ENCODE measurements at places on chromosomes 5 and 9. TPM values are rescaled to one million over a fixed set of nuclear protein-coding genes. Genes with fewer than 3 reads are reported as not detected.
A peak's percentile ranks its signal among the peaks of the same experiment; 100 is the strongest.

Gene AQP7
- total RNA-seq = not detected

Gene APBA1
- 29.0 TPM for total RNA-seq

Gene PTAR1
- total RNA-seq = 94.5 TPM

Gene IRGM
- total RNA-seq = not detected

Gene TAF11L8
- not detected for total RNA-seq

Gene UBAP1
- total RNA-seq = 21.1 TPM

Gene CEL
- not detected for total RNA-seq

Gene SLIT3
- 0.78 TPM for total RNA-seq

Gene PRDM9
- not detected for total RNA-seq

Gene PTGES
- total RNA-seq = 3.3 TPM

Gene LCN9
- not detected for total RNA-seq

Gene SLC6A3
- total RNA-seq = not detected

GRCh38 chr5:152501294-152501693, 96.2 kb upstream of the NMUR2 start:
- no peak for DNase-seq

DNA sequence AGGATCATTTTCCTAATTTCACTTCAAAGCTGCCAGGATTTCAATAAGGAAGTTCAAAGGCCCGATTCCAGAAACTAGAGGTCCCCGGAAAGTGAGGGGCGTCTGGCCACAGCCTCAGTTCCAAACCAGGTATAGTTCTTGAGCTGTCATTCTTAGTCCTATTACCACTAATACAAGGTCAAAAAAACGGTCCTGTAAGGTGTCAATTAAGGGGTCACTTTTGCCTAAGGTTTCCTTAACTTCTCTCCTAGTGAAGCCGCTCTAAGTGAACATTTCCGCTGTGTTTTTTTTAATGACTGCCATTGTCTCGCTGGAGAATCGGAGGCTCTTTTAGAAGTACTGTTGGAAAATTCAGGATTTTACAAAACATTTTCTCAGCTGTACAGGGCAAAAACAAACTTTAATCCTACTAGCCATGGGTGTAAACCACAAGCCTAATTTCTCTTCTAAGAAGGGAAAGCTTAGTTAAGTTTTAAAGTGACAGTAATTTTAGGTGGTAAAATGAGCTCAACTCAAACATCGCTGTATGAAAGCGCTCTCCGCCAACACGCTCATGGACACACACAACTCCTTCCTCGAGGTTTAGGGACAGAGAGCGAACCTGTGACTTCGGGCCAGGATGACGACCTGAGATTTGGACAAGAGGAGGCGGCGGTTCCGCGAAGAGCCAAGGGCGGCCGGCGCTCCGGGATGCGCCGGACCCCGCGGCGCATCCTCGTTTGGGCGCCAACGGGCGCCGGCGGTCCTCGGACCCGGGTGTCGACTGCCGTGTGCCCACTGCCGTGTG, 76.7 kb upstream of the IFNE start:
- DNase-seq = no peak

- no peak for DNase-seq
These were observed 273.3 kb upstream of the TNC start for GRCh38 chr9:115391168-115391825.

- DNase-seq = no peak
These were observed 14.6 kb upstream of the ICE1 start for GRCh38 chr5:5407924-5408323.

DNA sequence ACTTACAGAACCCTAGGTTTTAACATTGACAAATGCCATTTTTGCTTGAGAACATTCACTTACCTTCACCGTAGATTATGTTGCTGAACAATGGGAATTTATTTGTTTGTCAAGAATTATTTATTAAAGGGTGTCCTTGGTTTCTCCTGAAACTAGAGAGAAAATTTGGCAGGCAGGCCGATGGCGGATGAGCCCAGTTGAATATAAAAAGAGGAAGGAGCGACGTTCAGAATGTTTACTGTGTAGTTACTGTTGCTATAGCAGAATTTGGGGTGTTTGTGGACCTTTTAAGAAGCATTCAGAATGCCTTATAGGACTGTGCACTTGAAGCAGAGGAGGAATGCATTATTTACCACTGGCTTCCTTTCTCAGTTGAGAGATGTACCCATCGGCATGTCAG, 268.2 kb downstream of the CDH10 start:
- no peak for DNase-seq

- no peak for DNase-seq
These were observed 112.3 kb upstream of the GDNF start for GRCh38 chr5:37951946-37952721.

- DNase-seq = no peak
These were observed 2.1 kb upstream of the DMRT3 start for GRCh38 chr9:974031-974995.

DNA sequence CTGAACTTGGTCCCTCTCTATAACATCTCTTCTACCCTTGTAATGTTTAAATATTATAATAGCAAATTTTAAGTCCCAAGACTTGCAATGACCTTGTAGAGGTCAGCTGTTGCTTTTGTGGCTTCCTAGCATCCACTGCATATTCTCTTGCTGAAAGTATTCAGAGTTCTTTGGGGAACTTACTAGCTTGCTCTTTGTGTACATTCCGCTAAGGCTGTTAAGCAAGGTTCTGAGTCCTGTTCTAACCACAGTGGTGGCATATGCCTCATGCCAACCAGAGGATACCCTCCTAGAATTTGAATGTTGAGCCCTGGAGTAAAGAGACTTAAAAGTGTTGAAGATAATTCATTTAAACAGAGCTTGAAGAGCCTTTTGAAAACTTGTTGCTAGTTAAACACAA, 570.9 kb downstream of the TLE1 start:
- DNase-seq = no peak

GRCh38 chr5:36607114-36607571, 737 bp downstream of the SLC1A3 start:
- DNase-seq = no peak

- DNase-seq = no peak
These were observed 10.1 kb downstream of the LMX1B start for GRCh38 chr9:126623667-126624478.

- no peak for DNase-seq
These were observed 526.0 kb downstream of the MTRR start for GRCh38 chr5:8394965-8395364.

GRCh38 chr5:59661311-59661710, 232.2 kb downstream of the PDE4D start:
- no peak for DNase-seq

GRCh38 chr5:1542781-1543180, 19.0 kb upstream of the LPCAT1 start:
- DNase-seq = no peak

DNA sequence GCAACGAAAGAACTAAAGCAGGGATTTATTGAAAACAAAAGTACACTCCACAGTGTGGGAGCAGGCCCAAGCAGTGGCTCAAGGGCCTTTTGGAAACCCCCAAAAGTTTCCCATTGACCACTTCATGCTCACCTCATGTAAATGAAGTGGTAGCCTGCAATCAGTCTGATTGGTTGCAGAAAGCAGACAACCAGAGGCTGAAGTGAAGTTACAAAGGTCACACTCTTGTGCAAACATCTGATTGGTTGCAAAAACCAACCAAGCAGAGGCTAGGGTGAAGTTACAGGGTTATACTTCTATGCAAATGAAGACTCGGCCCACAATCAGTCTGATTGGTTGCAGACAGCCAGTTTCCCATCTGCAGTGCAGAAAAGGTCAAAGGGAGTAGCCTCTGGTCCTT, 258.0 kb downstream of the YTHDC2 start:
- no peak for DNase-seq

DNA sequence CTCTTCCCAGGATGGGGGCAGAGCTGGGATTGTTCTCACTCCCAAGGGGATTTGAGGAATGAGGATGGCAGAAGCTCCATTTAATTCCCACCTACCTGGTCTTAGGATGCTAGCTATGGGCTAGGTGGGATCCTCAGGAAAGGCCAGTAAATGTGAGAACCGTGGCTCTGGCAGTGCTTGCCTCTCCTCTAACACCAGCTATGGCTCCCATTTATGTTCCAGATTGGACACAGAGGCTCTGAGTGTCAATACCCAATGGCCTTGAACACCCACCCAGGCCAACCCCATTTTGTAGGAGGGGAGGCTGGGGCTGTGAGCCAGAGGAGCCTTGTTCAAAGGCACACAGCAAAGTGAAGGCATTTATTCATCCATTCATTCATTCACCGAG, 10.2 kb upstream of the DAB2IP start:
- no peak for DNase-seq

- DNase-seq = no peak
These were observed 89.3 kb upstream of the SV2C start for GRCh38 chr5:75993643-75994520.

DNA sequence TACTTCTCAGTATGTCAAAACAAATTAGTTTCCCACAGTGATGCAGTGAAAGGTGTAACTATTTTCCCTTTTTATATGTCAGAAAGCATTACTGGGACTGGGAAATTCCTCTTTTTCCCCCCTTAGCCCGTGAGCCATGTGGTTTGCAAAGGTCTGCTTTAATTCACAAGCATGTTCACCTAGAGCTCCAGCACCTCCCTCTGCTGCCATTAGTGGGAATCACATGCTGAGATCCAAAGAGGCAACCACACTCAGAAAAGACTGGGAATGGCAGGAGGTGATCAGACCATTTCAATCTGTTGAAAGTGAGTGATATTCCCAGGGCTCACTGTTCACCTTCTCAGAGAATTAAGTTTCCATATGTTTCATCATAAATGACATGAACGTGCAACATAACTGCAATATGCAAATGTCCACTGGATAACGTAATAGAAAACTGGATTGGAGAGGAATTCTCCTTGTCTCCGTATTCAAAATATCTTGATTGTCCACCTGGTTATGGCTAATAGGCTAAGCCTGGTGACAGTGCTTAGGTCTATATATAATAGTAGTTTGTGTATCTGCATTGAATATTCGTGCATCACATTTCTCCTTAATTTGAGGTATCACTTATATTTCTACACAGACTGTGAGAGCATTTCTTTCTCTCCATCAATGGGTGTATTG, 703.5 kb upstream of the WWC1 start:
- no peak for DNase-seq

DNA sequence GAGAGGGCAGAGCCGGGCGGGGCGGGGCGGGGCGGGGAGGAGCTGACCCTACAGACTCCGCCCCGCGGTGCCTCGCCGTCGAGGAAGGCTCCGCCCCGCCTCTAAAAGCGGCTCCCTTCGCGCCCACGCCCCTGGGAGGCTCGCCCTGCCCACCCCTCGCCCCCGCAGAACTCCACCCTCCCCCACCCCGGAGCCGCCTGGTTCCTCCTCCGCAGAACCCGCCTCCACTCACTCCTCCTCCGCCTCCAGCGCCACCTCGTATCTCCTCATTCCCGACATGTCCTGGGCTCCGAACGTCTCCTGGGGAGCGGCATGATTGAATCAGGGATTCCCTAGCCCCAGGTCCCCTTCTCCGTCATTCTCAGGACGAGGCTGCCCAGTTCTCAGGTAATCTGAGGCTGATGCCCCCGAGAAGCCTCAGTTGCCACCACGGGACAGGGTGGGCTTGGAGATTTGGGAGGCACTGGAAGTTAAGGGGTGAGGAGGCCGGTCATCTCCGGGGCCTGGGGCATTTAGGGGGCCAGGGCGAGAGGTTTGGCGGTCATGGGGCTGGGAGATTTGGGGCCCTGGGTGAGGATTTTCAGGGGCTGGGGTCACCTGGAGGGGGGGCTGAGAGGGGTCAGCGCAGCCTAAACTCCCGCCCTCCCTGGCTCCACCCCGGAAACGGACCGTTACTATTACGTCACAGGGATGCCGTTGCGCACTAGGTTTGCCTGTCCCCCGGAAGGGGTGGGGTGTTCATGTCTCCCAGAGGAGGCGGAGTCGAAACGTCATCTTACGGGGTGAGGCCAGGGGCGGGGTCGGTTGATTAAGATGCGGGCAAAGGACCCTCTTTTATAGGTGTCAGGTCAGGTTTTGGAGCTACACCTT, 3.2 kb upstream of the CCL27 start:
- DNase-seq = peak; percentile 93
